LoVo (cell line): ENCODE measurements at places on chromosomes 4 and X.

DNA sequence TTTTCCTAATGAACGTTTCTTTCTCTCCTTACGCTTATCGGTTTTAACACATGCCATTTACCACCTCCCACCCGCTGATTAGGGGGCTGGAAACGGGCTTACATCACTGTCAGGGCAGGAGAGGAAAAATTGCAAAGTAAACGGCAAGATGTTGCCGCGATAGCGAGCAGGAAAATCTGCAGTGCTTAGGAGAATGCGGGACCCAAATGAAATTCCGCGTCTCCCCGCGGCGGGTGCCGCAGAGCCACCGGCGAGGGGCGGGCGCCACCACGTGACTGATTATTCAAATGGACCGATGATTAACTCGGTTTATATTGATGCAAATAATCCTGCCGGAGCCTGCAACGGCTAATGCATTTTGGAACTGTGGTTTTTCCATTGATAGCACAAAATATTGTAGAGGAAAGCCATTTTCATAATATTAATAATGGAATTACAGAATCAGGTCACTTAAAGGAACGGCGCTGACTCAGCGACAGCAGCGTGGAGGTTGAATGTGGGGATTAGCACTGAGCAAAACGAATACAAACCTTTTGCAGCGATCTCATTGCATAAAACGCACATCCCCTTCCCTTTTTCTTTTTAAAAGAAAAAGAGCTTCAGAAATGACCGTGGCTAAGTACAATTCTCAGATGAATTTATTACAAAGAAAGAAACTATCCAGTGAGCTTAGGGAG, 224.2 kb downstream of the STIM2 start:
- no peak for DNase-seq

- no peak for DNase-seq
These were observed 17.5 kb upstream of the IGSF1 start for GRCh38 chrX:131306601-131307000.

GRCh38 chr4:2742081-2742822, 13.9 kb downstream of the TNIP2 start:
- no peak for DNase-seq

DNA sequence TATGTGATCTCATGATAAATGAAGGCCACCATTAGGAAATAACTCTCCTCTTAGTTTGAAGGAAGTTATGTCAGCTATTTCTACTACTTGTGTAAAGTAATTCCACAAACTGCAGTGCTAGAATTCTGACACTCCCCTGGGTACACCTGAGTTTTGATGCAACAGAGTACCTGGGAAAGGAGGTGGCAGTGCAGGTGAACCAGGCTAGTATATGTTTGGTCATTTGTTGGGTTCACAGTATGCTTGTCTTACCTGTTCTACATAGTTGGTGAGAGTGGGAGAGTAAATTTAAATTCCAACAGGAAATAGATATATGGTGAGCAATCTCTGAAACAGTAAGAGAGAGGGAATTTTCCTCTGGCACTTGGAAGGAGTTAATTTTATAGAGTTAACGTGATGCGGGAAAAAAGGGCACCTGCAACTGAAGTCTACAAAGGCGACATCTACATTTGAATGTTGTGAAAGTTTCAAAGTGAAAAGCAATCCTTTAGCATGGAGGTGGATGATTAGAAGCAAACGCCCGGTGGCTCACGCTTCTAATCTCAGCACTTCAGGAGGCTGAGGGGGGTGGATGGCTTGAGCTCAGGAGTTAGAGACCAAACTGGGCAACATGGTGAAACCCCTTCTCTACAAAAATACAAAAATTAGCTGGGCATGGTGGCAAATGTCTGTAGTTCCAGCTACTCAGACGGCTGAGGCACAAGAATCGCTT, 8.3 kb upstream of the SLC10A6 start:
- no peak for DNase-seq

DNA sequence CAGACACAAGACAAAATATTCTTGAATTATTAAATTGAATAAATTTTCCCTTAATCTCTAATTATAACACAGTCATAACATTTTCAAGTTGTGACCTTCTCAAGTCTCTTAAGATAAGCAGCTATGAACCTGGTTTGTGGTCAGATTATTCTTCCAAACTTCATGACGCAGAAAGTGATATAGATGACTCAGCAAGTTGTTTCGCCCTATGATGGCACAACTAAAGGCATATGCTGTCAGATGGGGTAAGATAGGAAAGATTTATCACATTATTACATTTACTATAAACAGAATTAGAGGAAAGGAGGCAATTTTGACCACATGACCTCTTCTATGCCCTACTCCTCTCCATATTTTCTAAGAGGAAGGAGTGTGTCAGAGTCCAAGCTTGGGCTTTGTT, 4.6 kb upstream of the DCAF12L2 start:
- DNase-seq = no peak

DNA sequence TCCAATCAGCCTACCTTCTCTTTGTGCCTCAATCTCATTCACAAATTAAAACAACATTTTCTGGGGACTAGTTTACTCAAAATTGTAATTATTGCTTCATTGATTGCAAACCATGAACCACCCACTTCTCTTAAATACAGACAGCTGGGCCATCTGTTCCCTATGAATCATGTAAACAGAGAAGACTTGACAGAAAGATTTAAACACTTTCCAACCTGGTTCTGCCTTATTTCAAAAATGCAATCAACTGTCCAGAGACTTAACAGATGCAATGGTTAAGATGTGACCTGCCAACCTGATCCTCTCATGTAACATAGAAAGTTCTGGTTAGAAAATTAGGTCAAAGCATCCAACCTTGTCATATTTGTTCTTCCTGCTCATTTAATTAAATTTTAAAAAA, 20.8 kb upstream of the SERTM2 start:
- DNase-seq = no peak

- no peak for DNase-seq
These were observed at the start of gene NUDT11 for GRCh38 chrX:51496501-51497291. Gene NUDT11, minus strand, starts transcription at chrX:51496592. Its CDS starts 148 bp downstream, at chrX:51496444.

DNA sequence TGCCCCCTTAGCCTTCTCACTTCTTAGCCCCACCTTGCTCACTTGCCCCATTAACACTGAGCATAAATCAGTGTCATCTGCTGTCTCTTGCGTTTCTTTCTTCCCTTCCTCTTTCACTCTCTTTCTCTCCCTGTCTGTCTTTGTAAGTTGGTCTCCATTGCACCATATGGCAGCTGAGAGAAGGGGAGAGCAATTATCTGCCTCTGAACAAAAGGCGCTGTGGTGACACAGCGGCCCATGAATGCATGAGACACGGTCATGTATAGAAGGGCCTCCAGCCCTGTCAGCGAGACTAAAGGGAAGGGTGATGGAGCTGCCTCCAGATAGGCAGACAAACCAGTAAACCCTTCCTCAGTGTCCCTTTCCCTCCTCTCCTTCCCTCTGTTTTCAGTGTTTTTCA, 88.8 kb upstream of the PCDH18 start:
- no peak for DNase-seq

- DNase-seq = no peak
These were observed 52.4 kb downstream of the MID2 start for GRCh38 chrX:107878106-107878505.

GRCh38 chr4:156391325-156391653, 437.6 kb upstream of the CTSO start:
- no peak for DNase-seq

DNA sequence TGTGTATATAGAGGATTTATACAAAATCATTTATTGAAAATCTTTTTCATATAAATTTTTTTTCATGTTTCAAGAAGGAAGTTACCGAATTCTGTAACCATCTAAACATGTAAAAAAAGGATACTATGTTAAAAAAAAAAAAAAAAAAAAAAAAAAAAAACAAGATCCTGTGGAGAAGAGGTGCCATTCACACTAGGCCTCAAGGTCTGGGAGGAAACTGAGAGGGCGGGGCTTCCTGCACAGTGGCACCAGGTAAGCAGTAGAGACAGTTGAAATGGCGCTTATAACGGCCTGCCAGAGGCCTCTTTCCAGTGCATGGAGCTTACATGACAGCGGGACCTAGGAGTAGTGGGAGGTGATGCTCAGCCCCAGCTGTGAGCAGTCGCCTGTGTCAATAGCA, 17.5 kb downstream of the TRAPPC2 start:
- DNase-seq = no peak

DNA sequence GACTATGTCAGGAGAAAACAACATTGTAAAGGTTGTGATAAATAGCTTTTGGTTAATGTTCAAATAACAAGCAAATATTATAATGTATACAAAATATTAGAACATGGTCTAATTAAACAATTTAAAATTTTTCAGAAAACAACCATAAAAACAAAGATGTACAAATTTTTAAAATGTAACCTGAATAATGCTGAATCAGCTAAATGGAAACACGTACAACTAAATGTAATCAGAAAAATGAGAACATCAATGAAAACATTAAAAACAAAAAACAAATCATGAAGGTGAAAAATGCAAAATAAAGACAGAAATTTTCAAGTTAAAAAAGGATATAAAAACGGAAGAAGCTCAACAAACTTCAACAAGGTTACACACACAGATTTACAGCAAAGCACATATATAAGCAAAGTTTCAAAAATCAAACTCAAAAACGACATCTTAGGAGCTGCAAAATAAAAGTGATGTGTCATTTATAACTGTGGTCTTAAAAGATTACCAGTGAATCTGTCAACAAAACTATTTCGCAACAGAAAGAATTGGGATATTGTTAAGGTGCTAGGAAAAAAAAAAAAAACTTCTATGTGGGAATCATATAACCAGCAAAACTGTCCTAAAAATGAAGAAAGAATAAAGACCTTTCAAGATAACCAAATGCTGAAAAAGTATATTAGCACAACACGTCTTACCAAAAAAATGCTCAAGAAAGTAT, 31.8 kb downstream of the ZNF732 start:
- DNase-seq = no peak

DNA sequence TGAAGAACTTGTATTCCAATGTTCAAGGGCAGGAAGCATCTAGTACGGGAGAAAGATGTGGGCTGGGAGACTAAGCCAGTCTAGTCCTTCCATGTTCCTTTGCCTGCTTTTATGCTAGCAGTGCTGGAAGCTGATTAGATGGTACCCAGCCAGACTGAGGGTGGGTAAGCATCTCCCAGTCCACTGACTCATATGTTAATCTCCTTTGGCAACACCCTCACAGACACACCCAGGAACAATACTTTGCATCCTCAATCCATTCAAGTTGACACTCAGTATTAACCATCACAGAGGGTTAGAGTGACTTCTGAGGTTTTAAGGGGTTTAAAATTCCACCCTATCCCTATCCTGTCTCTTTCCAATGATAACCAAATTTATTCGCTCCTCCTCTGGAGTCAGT, 6.5 kb downstream of the HMGN5 start:
- DNase-seq = no peak

- DNase-seq = no peak
These were observed 72.3 kb downstream of the IGSF1 start for GRCh38 chrX:131216828-131217227.

DNA sequence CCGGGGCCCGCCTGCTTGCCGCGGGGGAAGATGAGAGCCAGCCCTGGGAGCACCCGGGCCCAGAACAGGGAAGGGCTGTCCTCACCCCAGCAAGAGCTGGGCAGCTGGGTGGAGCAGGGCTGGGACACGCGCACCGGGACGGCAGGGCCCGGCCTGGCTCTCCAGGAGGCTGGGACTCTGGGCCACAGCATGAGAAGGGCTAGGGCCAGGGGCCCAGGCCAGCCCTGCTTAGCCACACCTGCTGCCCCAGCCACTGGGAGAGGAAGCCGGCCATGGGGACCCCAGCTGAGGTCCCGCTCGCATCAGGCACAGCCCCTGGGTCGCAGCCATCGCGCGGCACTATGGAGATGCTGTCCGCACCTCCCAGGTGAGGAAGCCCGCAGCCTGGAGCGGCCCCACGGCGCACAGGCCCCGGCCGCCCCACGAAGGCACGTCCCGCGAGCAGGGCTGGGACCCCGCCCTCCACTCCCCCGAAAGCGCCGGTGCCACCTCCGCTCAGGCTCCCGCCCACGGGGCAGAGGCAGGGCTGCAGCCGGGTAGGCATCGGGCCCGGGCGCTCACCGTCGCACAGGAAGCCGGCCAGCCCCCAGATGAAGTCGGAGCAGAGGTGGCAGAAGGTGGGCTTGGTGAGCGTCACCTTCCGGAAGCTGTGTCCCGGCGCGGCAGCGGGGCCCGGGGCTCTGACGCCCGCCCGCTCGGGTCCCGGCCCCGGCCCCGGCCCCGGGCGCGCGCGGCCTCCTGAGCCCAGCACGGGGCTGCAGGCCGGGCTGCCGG, 531 bp downstream of the DGKQ start:
- DNase-seq = peak; percentile 7

GRCh38 chr4:81631958-81632441, 160.3 kb upstream of the RASGEF1B start:
- no peak for DNase-seq

DNA sequence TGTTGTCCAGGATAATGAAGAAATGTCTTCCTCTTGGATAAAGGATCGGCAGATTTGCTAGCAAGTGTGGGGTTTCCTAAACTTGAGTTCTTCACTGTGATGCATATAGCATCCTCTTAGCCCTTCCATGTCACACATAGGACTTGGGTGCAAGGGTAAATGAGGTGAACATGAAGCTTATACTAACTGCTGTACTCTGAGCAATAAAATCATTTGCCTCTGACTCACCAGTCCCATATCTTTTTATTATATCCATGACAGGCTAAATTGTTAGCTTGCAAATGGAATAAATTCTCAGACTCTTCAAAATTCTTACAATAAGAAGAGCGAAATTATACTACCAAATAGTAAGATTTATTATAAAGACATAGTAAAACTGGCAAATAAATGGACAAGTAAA, 14.7 kb upstream of the TBC1D1 start:
- peak; percentile 27 for DNase-seq

DNA sequence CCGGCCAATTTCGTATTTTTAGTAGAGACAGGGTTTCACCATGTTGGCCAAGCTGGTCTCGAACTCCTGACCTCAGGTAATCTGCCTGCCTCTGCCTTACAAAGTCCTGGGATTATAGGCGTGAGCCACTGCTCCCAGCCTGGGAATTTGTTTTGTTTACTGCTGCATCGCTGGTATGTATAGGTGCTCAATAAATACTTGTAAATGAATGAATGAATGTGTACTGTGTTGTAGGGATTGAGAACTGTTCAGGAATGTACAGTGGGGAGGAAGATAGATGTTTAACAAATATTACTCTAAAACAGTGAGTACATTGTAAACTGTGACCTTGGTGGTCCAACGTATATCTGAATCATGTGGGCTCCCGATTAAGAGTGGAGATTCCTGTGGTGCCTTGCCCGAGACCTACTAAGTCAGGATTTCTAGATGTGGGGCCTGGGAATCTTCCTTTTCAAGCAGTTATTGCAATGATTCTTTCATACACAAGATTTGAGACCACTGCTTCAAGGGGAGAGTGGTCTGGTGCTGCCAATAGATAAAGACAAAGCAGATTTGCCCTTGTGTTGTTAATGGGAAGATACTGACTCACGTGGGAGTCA, 41.0 kb downstream of the WWC2 start:
- no peak for DNase-seq

- DNase-seq = no peak
These were observed 21.1 kb upstream of the HSFX4 start for GRCh38 chrX:149908308-149908707.

DNA sequence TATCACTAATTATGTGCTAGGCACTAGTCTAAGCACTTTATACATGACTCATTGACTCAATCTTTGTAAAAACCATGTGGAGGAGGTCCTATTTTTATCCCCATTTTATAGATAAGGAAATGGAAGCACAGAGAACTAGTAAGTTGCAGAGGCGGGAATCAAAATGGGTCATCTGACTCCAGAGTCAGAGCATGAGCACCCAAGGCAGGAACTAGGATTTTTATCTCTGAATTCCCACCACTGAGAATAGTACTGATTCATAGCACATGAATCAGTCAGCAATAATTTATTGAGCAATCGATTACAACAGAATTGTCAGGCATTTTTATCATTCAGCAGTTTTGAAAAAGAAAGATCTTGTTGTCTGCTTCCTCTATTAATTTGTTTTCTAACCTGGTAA, 19.3 kb downstream of the SCARB2 start:
- DNase-seq = no peak
